ENCODE measurements at places on chromosomes 11 and 22. TPM values are rescaled to one million over a fixed set of nuclear protein-coding genes. Genes with fewer than 3 reads are reported as not detected.

The SLC22A6 gene
- not detected for total RNA-seq

The PLAAT5 gene
- not detected for total RNA-seq

The KRTAP5-1 gene
- total RNA-seq = not detected

The ADAMTS15 gene
- under 0.01 TPM for total RNA-seq

The CTTN gene
- total RNA-seq = 387 TPM

The APOBEC3G gene
- total RNA-seq = 9.5 TPM

The STK33 gene
- total RNA-seq = 0.11 TPM

The AGBL2 gene
- total RNA-seq = 0.18 TPM

The RIMBP3B gene
- under 0.01 TPM for total RNA-seq

The SMTNL1 gene
- not detected for total RNA-seq

The UBQLN3 gene
- not detected for total RNA-seq

The MS4A3 gene
- total RNA-seq = not detected

The MUC15 gene
- total RNA-seq = not detected

The DTX4 gene
- 0.21 TPM for total RNA-seq

The CWF19L2 gene
- total RNA-seq = 9.5 TPM

The PIH1D2 gene
- 1.3 TPM for total RNA-seq

The MS4A12 gene
- not detected for total RNA-seq

The MGAT3 gene
- total RNA-seq = not detected

The C11orf97 gene
- total RNA-seq = not detected

The TRIM3 gene
- 30.3 TPM for total RNA-seq

The F2 gene
- 0.14 TPM for total RNA-seq

The MS4A4E gene
- total RNA-seq = not detected

The HTR3A gene
- not detected for total RNA-seq

The SCGB1A1 gene
- not detected for total RNA-seq

The CDHR5 gene
- total RNA-seq = not detected

The ARRB1 gene
- total RNA-seq = 156 TPM

The MS4A2 gene
- not detected for total RNA-seq

The SCGB2A2 gene
- total RNA-seq = not detected

The CALCA gene
- not detected for total RNA-seq

The AP5B1 gene
- 8.6 TPM for total RNA-seq

The NLRP6 gene
- total RNA-seq = not detected

The PATE4 gene
- total RNA-seq = not detected

The C11orf71 gene
- total RNA-seq = 3.2 TPM

The RANBP1 gene
- total RNA-seq = 213 TPM

The DENND6B gene
- total RNA-seq = 1.1 TPM

The SCARF2 gene
- 9.1 TPM for total RNA-seq

The FAM111B gene
- total RNA-seq = 18.0 TPM

The APOBEC3H gene
- total RNA-seq = not detected

The PRSS23 gene
- 426 TPM for total RNA-seq

The SOX6 gene
- total RNA-seq = under 0.01 TPM

The GAL gene
- total RNA-seq = 1.8 TPM

The MAML2 gene
- total RNA-seq = 4.7 TPM
